Activated T-helper 2 cell treated with anti-CD3 and anti-CD28 coated beads, Interferon-gamma antibody, Interleukin-2, Interleukin-4, amounts not matched to agents 10 μg/mL and 5 μg/mL and 100 μg/mL, durations not matched to agents 14 hours and 24 hours and 36 hours (primary cell): ENCODE measurements at places on chromosomes 6 and 20. TPM values are rescaled to one million over a fixed set of nuclear protein-coding genes. Genes with fewer than 3 reads are reported as not detected.
A peak's percentile ranks its signal among the peaks of the same experiment; 100 is the strongest.

COL12A1 gene
- 0.07 TPM in 1 of 2 replicates, not detected in the other for total RNA-seq

MACROD2 gene
- not detected in 2 replicates for total RNA-seq

DNA sequence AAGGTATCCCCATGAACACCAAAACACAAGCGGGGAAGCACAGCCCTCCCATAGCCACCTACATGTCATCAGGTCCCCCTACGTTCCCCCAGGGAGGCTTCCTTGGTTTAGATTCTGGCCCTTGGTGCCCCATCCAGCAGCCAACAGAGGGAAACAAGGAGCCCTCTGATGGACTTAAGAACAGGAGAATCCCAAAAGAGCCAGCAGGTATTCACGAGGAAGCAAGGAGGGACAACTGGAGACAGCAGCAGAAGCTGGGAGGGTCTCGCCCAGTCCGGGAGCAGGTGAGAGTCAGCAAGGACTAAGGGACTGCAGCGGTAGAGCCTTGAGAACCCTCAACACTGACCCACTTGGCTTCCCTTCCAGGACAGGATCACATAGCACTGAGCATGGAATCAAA, 58.4 kb upstream of the TOP1 start:
- DNase-seq = no peak

DNA sequence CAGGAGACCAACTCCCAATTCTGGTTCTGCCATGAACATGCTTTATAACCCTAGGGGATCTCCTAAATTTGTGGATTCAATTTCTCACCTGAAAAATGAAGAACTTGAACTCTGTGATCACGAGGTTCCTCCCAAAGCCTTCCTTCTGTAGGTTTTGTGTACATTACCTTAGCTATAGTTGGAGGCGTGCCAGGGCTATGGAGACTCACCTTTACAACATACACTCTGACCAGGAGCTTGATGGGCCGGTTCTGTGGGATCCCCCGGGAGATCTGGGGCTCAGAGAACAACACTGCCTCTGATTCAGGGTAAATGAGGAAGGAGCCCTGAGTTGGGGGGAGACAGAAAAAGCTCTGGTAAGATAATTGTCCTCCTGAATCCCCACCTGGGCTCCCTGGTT, 34.1 kb downstream of the ERGIC3 start:
- no peak for DNase-seq

LRRC1 gene
- total RNA-seq = 1.9 and 3.4 TPM in 2 replicates

- no peak for DNase-seq
Measured at GRCh38 chr20:31901615-31902014, 31.2 kb downstream of the TTLL9 start.

- DNase-seq = no peak
Measured at GRCh38 chr6:70186461-70186860, 116.4 kb downstream of the COL9A1 start.

DNA sequence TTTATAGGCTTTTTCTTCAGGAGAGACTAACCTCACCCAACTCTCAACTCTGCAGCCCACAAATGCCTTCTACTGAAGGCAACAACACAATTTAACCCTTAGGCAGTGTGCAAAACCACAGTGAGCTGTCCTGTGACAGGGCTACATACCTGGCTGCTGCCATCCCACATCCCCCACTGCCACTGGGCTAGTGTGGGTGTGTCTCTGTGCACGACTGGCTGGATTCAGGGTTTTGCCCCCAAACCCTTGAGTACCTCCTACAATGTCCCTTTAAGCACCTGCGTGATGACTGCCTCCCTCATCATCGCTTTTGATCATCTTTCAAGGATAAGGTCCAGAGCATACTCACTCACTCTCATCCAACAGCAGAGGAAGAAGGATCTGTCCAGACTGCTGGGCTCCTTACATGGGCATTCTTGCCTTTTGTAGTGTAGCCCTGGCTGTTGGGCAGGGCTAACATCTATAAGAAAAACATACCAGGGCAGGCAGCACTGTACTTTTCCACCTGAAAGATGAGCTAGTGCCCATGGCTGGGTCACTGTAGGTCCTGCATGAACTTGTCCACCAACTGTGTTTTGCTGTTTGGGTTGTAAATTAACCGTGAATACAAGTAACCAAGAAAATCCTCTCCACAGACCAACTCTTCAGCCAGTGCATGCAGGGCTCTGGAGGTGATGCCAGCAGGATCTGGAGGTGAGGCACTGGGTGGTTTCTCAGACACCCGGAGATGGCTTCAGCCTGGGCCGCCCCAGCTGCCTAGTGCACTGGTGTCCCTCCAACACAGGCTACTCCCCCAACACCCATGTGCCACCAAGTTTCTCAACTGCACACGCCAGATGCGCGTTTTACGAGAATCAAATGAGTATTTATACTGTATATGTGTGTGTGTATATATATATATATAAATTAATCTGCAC, 45.2 kb downstream of the PLCG1 start:
- DNase-seq = peak; percentile 7

GRCh38 chr20:56581701-56582100, 47.4 kb upstream of the TFAP2C start:
- DNase-seq = no peak

NR2E1 gene
- not detected in 2 replicates for total RNA-seq

DNA sequence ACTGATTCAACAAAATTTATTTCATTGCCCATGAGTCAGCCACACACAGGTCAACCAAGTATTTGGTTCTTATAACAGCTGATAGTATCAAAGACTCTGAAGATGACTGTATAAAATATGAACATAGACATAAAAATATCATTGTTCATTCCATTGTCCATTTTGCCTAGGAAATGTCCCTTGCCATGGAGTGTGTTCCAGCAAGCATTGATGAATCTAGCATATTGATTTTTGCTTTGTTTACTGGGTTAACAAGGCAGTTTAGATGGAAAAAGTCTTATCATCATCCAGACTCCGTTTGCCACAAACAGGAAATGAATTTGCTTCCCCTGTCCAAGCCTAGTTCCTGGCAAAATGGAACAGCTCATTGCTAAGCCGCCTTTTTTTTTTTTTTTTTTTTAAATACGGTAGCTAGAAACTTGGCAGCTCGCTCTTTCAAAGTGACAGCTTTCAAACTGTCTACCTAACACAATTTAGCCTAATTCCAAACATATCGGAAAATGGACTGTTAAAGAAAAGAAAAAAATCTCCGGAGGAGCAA, 7.5 kb downstream of the F13A1 start:
- no peak for DNase-seq

GRCh38 chr20:35883336-35883777, 70.9 kb downstream of the SCAND1 start:
- no peak for DNase-seq

- DNase-seq = no peak
Measured at GRCh38 chr20:270517-270916, 13.0 kb downstream of the DEFB132 start.

DNA sequence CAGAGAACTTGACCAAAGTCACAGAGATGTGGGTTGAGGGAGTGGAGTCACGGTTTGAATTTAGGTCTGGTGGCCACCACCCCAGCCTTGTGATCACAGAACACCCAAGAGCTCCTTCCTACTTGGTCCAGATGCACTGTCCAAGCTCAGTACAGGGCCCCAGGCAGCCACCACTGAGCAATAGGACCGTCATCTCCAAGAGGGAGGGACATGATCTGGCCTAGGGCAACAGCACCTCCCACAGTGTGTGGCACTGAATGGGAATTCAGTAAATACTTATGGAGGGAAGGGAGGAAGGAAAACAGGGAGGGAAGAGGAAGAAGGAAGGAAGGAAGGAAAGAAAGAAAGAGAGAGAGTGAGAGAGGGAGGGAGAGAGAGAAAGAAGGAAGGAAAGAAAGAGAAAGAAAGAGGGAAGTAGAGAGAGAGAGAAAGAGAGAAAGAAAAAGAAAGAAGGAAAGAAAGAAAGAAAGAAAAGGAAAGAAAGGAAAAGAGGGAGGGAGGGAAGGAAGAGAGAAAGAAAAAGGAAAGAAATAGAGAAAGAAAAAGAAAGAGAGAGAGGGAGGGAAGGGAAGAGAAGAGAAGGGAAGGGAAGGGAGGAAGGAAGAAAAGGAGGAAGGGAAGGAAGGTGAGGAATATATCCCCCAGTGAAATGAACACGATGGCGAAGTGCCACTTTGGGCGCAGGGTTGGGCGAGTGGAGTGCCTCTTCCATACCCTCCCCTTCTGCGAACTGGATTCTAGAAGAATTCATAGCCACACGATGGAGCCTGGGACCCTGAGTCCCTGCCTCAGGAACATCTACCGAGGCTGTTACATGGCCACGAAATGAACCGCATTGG, 243.7 kb downstream of the TFAP2C start:
- DNase-seq = no peak

GRCh38 chr6:24054388-24054787, 71.6 kb upstream of the NRSN1 start:
- DNase-seq = no peak

GRCh38 chr6:27575594-27576361, 102.9 kb upstream of the ZNF184 start:
- DNase-seq = no peak

DOK5 gene
- 2.9 and 4.7 TPM in 2 replicates for total RNA-seq

GDAP1L1 gene
- total RNA-seq = not detected in 2 replicates

DNA sequence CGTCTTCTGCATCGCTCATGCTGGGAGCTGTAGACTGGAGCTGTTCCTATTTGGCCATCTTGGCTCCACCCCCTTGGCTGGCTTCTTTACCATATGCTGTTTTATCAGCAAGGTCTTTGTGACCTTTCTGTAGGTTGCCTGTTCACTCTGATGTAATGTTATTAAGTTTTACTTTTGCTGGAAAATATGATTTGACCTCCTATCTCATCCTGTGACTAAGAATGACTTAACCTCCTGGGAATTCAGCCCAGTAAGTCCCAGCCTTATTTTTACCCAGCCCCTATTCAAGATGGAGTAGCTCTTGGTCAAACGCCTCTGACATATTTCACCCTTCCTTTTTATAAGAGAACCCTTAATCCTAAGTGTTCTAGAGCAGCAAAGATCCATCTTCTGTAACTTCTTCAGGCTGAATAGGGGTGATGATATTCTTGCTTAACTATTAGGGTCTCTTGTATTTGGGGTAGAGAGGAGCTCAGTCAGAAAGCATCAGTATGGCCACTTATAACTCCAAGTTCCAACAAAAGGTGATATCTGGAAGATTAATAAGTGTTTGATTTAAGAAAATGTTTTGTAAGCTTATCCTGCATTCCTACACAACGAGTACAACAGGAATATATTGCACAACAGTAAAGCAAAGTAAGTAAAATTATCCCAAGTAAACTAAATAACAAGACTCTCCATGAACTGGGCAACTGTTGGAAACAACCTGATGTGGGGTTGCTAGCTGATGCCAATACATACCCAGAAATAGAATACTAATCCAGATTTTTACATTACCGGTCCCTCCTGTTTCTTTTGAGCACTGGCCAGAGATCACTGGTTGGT, 23.1 kb upstream of the HMGN3 start:
- DNase-seq = no peak

DNA sequence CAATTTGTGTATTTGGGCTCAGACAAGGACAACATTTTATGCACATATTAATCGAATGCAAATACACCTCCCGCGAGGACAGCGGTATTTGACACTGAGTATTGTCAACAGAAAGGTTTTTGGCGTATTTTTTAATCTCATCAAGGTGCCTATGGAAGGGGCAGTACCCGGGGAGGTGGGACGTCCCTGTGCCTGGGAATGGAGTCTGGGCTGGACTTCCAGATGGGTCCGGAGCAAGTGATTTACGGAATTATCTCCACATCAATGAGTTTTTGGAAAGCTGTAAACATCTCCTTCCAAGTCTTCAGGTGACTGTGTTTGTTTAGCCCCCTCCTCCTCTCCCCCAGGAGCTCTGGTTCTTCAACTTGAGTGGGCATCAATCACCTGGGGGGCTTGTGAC, 39.8 kb downstream of the PRR18 start:
- no peak for DNase-seq

BANF2 gene
- not detected in 2 replicates for total RNA-seq

DNA sequence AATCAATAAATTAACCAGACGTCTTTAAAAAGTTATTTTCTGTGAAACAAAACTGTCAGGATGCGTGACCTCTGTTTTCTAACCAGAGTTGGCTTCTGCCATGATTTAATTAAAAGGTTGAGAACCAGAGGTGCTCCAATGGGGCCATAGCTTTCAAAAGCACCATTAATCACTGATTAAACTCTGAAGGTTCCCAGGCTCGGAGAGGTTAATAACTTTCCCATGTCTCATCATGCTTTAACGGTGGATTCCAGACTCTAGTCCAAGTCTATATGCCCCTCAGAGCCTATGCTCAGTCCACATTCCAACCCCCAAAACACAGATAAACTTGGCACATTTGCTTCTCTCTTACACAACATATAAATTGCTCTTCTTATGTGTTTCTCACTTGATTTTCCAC, 95.5 kb downstream of the SNAP91 start:
- no peak for DNase-seq

GRCh38 chr6:36692861-36693702, 4.5 kb upstream of the RAB44 start:
- no peak for DNase-seq

DNA sequence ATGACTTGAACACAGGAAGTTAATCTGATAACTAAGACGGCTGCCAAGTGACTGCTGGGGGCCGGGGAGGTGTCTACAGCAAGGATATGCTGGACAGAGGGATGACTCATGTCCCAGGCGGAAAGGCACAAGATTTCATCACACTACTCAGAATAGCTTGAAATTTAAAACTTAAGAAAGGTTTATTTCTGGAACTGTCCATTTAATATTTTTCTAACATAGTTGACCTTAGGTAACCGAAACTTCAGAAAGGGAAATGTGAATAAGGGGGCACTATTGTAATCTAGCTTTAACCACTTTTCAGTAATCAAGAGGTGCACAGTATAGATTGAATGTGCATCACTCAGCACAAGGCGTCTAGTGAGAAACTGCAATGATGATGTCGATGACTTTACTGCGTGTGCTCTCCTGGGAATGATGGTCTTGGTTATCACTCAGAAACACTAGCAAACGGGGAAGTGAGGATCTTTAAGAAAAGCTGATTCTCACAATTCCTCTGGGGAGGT, 171.5 kb downstream of the QKI start:
- no peak for DNase-seq
